Karpas-422 (cell line): ENCODE measurements at places on chromosomes 3 and 15. TPM values are rescaled to one million over a fixed set of nuclear protein-coding genes. Genes with fewer than 3 reads are reported as not detected.

DNA sequence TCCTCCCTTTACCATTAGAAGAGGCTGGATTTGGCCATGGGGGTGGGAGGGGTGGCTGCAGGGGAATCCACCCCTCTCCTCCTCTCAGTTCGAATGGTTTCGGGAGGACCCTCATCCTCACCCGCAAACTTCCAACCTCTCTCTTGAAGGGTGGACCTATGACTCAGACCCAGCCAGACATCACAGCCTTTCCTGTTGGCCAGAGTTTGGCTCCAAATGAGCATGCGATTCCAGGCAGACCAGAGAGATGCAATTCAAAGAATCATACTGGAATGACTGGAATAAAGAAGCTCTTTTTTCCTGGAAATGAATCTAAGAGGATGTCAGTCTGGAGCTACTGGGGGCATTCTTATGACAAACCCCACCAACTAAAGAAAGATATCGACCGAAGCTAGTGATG, 516.7 kb upstream of the MDFIC2 start:
- no peak for DNase-seq

DNA sequence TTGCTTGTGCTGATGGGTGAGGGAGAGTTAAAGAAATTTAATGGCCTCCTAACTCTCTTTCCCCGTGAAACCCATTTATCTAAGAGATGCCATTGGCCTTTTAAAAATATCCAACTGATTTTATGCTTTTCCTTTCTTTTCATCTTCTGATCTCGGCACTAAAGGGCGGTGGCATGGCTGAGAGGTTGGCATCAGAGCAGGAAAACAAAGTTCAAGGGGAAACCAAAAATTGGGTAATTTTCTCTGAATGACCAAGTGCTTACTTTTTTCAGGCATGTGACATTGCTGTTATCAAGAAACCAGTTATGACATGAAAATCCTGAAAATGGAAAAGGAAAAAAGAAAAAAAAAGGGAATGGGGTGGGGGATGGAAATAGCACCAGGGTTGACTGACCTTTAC, 3.2 kb downstream of the CGNL1 start:
- DNase-seq = no peak

- no peak for DNase-seq
These were observed 3.7 kb upstream of the CLDN1 start for GRCh38 chr3:190325923-190326322.

GRCh38 chr3:190552969-190553759, 39.3 kb downstream of the IL1RAP start:
- no peak for DNase-seq

DNA sequence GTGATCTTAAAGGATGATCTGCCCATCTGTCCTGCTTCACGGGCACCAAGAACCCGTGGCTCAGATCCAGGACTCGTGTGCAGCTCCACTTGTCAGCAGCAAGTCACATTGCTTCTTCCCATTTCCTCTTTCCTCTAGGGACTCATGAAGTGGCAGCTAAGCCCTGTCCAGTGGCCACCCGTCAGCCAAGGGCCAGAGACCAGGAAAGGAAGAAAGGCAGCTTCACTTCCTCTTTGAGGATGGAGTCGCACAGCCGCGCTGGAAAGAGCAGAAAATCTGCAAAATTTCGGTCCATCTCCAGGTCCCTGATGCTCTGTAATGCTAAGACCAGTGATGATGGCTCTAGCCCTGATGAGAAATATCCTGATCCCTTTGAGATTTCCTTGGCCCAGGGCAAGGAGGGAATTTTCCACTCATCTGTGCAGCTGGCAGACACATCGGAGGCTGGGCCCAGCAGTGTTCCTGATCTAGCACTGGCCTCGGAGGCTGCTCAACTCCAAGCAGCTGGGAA, 28.5 kb downstream of the IL16 start:
- no peak for DNase-seq

DNA sequence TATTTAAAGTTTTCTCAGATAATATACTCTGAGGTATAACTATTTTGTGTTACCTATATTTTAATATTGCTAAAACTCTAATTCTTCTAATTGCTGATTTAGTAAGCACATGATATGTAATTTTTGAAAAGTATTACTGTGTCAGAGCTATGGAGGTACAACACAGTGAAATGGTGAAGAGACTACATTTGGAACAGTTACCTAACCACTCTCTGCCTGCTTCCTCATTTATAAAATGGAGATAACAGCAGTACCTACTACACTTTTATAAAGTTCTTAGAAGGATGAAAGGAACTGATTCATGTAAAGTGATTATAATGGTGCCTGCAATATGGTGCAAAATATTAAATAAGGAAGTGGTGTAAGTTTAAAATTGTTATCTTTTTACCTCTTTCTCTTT, 16.3 kb upstream of the NEK10 start:
- DNase-seq = no peak

GRCh38 chr15:69056365-69056764, 41.9 kb downstream of the NOX5 start:
- no peak for DNase-seq

DNA sequence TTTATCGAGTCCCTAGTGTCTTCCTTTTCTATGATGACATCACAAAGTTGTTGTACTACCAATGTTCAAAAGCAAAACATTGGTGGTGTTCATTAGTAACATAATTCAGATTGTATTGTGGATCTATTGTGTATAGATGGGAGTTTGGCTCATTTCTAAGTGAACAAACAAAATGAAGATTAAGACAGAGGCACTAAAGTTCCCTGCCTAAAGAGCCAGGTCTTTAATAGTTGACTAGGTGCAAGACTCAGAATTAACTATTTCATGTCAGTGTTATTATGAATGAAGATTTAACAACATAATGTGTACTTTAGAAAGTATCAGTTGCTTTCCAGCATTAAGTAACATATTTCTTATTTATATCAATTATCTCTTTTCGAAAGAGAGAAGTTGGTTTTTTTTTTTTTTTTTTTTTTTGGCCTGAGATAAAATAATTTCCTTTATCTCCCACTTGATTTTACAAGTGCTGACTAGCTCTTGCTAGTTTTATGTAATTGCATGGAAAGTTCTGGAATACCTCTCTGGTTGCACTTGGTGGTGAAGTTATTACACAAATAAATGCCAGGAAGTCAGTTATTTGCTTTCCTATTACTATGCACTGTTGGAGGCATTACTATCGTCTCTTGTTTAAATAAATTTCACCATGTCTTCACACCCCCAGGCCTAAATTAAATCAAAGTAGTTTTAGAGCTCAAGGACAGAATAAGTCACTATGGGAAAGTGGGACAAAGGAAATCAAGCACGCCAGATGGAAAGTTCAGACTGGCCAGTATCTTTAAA, 48.7 kb downstream of the NAALADL2 start:
- no peak for DNase-seq

- DNase-seq = peak; percentile 58
These were observed 80.9 kb upstream of the ARHGEF26 start for GRCh38 chr3:154040283-154040682.

DNA sequence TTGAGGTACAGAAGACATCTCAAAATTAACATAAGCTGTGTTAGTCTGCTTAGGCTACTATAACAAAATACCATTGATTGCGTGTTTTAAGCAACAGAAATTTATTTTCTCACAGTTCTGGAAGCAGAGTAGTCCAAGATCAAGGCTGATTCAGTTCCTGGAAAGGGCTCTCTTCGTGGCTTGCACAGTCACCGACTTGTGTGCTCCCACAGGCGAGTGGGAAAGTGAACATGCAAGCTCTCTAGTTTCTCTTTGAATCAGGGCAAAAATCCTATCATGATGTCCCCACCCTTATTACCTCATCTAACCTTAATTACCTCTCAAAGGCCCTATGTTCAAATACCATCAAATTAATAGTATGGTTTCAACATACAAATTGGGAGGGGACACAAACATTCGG, 505.9 kb downstream of the ZIC1 start:
- no peak for DNase-seq

- DNase-seq = no peak
These were observed 1.7 kb downstream of the NR2C2 start for GRCh38 chr3:14949126-14949525.

DNA sequence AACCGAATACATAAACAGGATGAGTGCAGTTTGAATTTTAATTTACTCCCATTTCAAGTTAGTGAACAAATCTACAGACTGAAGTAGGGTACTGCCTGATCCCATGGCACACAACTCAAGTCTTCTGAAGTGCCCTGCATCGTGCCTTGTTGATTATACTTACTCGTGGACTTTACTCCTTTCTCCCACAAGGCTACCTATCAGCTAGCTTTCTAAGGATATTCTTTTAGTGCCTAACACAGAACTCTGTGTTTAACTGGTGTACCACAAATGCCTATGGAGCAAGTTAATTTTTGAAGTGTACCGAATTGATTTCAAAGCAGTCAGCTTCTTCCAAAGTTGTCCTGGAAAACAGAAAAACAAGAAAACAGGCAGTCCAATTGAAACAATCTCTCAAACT, 119.8 kb downstream of the TNIK start:
- DNase-seq = no peak

GRCh38 chr15:58369956-58370355, 61.8 kb upstream of the LIPC start:
- no peak for DNase-seq

- DNase-seq = no peak
These were observed 53.9 kb downstream of the PXYLP1 start for GRCh38 chr3:141285570-141285969.

DNA sequence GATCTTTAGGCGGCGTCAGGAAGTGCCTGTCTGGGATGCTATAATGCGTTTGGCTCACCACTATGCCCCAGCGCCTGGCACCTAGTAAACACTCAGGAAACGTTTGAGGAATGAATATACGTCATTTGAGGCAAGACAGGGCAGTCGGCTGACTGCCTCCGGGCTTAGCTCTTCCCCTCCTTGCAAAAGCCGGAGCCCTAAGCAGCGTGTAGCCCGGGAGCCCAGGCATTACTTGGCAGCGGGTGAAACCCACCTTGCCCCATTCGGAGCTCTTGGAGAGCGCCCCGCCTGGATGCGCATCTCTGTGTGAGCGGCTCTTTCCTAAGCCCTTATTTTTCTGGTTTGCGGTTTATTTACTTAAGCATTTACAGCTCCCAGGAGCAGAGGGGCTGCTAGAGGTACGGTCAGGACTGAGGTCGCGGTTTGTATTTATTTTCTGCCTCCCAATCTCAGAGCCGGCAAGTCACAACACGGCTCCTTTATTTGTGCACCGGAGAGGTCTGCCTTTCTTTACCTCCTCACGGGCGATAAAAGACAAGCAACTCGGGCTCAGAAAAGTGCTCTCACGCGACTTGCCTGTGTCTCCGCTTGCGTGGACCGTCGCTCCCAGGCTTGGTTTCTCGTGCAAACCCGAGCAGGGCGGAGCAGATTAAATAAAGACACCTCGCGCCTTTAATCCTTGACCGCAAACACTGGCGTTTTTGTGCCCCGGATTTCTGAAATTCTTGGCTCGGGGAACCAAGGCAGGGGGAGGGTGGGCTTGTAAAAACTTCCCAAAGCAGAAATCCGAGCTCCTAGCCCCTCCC, 737 bp upstream of the ITPR1 start:
- DNase-seq = peak; percentile 66

- DNase-seq = peak; percentile 76
These were observed 10.7 kb downstream of the GCNT3 start for GRCh38 chr15:59622289-59622688.

- no peak for DNase-seq
These were observed 15.5 kb downstream of the TBC1D2B start for GRCh38 chr15:78061963-78062427.

- no peak for DNase-seq
These were observed 60.1 kb downstream of the IQSEC1 start for GRCh38 chr3:13013151-13013561.

- no peak for DNase-seq
These were observed 44.4 kb downstream of the ADAMTSL3 start for GRCh38 chr15:83698294-83698693.

- DNase-seq = peak; percentile 88
These were observed 3.2 kb upstream of the SIN3A start for GRCh38 chr15:75454471-75455378.

GRCh38 chr3:171481011-171481410, 20.8 kb upstream of the TNIK start:
- DNase-seq = no peak

DNA sequence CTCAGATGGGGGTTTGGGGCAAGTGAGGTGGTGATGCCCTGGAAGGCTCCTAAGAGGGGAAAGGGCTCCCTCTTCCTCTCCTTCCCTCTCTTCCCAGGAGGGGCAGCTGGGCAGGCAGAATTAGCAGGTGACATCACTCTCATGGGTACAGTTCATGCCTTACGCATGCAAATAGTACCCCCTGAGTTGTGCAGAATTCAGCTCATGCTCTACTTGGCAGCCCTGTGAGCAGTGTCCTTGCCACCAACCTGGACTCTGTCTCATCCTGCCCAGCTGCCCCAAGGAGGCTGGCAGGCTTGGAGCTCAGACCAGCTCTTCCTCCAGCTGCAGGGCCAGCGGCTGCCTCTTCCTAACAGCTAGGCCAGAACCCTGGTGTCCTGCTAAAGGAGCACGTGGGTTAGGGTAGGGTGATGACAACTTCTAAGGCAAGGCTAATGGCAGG, 3.3 kb downstream of the CHAC1 start:
- no peak for DNase-seq

GRCh38 chr3:77190374-77190773, 150.5 kb downstream of the ROBO2 start:
- no peak for DNase-seq

GRCh38 chr3:195839260-195840010, 27.7 kb upstream of the MUC4 start:
- DNase-seq = no peak

DNA sequence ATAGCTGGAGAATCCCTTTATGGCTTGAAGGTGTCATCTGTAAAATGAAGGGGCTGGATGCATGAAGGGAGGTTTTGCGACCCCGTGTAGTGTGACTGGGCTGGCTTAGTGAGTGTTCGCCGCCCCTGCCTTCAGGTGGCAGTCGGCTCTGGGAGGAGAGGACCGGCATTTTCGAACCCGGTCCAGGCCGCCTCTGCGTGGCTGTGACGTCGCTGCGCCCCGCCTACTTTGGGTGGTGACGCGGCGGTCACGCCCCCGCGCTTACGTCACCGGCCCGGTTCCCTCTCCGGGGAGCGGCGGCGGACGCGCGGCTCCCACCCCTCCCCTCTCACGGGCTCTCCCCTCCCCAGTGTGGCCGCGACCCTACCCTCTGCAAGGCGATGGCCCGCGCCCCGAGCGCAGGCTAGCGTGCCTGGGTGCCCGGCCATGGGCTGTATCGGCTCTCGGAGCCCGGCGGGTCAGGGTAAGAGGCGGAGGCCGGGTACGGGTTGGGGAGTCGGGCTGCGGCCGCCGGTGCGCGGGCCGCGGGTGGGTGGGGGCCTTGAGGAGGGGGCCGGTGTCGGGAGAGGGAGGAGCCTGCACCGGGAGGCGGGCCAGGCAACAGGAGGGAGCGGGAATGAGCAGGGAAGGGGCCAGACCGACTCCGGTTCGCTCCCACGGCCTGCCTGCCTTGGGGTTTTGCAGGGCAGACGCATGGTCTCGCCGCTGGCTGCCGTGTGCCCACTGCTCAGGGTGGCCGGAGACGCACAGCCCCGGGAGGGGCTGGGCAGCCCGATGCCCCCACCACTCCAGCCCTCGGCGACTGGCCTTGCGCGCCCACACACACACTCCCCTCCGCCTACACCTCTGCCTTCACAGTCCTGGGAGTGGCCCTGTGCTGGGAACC, 1.5 kb upstream of the FAM131A start:
- DNase-seq = peak; percentile 97

- DNase-seq = no peak
These were observed 129.4 kb downstream of the DNAJB8 start for GRCh38 chr3:128337305-128337704.

SLC27A2 gene
- not detected in 2 replicates for total RNA-seq

FILIP1L gene
- total RNA-seq = 0.37 and 0.43 TPM in 2 replicates

ZNF592 gene
- 15.5 and 18.0 TPM in 2 replicates for total RNA-seq

PLSCR4 gene
- not detected in 2 replicates for total RNA-seq

TMCO5A gene
- not detected in 2 replicates for total RNA-seq

OR5H15 gene
- not detected in 2 replicates for total RNA-seq

ZNF774 gene
- total RNA-seq = 0.34 and 0.79 TPM in 2 replicates

ISLR gene
- total RNA-seq = not detected in 2 replicates

CMTM8 gene
- total RNA-seq = 0.14 and 0.19 TPM in 2 replicates

CNTN4 gene
- 0.18 and 0.19 TPM in 2 replicates for total RNA-seq

C3orf22 gene
- total RNA-seq = not detected in 2 replicates
